GM12878 (cell line): ENCODE measurements at places on chromosomes 16 and 17.

DNA sequence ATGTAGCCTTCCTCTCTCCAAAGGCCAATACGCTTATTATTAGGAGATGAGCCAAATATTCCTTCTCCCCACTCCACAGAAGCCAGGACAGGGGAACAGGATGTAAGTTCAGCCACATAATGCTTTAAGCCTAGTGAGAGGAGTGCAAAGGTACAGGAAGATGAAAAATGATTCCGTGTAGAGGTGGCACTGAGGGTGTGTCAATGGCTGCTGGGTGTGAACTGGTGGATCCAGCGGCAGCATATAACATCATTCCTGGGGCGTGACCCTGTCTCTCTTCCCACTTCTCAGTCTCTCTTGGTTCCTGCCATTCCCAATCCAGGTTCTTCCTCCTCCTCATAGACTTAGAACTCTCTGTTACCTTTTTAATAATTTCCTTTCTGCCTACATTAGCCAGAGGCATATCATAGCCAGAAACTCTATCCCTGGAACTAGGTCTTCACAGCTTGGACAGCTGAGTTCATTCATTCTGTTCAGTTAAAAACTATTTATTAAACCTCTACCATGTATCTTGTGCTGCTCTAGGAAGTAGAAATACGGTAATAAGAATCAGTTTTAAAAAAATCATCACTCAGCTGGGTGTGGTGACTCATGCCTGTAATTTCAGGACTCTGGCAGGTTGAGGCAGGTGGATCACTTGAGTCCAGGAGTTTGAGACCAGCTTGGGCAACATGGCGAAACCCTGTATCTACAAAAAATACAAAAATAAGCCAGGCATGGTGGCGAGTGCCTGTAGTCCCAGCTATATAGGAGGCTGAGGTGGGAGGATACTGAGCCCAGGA lies 58.0 kb upstream of the FAM20A start:
- no peak for DNase-seq

DNA sequence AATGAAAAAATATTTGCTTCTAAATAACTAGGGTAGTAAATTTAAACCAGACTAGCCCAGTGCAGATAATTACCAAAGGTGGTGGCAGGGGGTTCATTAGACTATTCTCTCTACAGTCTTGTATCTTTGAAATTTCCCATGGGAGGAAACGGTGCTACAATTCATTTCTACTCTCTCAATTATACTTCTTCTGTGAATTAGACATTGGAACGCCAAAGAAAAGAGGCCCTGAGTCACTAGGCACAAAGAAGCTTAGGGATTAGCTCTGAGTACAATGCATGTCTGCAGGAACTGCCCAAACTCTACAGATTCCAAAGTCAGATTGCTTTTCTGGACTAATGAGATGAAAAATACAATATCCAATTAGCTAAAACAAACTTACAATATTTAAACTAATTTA lies 30.7 kb upstream of the ARL6IP1 start:
- no peak for DNase-seq

DNA sequence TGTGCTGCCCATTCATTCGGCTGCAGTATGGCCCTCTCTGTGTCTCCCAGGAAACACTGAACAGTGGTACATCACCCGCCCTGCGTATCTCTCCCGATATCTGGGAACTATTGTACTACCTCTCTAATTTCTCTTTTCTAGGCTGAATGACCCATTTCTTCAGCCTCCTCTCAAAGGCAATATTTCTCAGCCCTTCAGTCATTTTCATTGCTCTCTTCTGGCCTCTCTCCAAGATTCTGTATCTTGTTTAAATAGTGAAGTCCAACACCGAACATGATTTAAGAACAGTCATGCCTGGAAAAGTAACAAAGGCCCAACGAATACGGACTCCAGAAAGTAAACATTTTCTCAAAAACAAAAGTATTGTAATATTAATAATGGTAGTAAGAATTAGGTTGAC lies 220.1 kb downstream of the ZFHX3 start:
- DNase-seq, result no peak

GRCh38 chr16:20849589-20850390 lies 43.5 kb downstream of the REXO5 start:
- no peak for DNase-seq

- DNase-seq, result no peak
Measured at GRCh38 chr17:10435096-10435495, 13.3 kb upstream of the MYH8 start.

GRCh38 chr17:21029036-21029435 lies 13.8 kb downstream of the USP22 start:
- DNase-seq, result no peak

GRCh38 chr17:82127704-82128103 lies 29.7 kb upstream of the FASN start:
- DNase-seq, result no peak

DNA sequence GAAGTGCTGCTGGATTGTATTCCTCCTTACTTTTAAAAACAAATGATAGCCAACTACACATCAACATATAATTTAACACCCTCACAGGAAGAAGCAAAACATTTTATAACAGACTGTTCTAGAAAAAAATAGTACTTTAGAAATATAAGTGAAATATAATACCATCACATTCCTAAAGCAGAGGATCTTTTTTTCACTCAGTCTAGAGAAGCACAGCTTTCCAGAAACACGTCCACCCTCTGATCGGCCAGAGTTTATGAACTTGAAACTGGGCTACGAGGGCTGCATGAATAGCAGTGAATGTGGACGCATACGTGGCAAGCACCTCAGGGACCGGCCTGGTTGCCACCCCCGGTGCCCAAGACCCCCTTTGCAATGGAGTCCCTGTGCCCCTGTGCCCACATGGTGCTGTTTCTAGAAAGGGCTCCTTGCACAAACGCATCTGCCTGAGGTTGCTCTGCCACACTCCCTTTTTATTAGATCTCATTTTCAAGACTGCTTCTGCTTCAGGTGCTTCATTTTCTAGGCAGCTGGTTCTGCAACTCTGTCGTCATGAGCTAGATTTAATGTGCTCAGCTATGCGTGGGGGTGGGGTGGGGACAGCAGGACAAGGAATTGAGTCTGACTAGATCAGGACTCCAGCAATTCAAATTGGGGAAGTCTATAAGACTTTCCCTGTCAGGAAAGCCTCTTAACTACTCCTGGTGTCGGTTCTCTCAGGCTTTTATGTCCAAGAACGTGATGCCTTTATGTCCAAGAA lies 29.1 kb upstream of the ERN1 start:
- no peak for DNase-seq

DNA sequence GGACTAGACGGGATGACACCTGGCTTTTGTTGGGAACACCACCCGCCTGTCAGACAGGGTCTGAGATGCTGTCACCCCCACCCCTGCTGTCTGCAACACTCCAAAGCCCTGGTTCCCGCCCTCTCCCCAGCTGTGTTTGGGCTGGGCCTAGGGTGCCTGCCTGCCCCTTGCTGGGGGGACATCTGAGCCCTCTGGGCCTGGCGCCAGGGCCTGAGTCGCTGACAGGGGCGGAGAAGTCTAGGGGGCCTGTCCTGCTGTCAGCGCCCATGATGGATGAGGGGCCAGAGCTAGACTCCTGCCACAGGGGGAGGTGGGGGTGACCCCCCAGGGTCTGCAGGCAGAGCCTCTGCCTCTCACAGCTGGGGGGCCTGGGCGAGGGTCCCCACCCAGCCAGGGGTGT lies 7.6 kb upstream of the PKMYT1 start:
- DNase-seq, result no peak

DNA sequence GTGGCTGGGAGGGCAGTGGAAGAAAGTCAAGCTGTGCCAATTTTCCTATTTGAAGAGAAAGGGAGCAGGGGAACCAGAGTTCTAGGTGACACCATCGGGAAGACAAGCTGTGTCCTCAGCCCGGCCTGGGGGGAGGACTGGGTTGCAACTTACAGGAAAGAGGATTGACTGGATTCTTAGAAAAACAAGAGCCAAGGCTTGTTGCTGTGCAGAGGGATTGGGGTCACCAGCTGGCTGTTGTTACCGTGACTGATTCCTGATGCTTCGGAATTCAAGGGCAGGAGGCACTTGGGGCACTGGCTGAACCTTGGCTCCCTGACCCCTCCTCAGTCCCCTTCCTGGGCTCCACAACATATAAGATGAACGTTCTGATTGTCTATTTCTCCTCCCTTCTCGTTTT lies 16.8 kb upstream of the MMP2 start:
- DNase-seq, result no peak

GRCh38 chr17:75342996-75343395 lies 53.8 kb upstream of the SLC25A19 start:
- no peak for DNase-seq

DNA sequence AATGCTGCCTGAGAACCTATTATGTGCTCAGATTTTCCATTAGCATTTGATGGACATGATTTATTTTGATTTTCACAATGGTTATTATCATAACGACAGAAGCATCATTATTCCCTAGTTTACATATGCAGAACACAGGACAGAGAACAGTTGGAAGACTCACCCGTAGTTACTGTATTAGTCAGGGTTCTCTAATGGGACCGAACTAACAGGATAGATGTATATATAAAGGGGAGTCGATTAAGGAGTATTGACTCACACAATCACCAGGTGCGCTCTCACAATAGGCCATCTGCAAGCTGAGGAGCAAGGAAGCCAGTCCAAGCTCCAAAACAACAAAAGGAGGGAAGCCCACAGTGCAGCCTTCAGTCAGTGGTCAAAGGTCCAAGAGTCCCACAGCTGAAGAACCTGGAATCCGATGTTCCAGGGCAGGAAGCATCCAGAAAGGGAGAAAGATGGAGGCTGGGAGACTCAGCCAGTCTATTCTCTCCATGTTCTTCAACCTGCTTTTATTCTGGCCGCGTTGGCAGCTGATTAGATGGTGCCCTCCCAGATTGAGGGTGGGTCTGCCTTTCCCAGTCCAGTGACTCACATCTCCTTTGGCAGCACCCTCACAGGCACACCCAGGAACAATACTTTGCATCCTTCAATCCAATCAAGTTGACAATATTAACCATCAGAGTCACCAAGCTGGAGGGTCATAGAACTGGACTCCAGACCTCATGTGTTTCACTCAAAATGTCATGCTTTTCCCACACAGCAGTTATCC lies 92.7 kb upstream of the XYLT1 start:
- no peak for DNase-seq

DNA sequence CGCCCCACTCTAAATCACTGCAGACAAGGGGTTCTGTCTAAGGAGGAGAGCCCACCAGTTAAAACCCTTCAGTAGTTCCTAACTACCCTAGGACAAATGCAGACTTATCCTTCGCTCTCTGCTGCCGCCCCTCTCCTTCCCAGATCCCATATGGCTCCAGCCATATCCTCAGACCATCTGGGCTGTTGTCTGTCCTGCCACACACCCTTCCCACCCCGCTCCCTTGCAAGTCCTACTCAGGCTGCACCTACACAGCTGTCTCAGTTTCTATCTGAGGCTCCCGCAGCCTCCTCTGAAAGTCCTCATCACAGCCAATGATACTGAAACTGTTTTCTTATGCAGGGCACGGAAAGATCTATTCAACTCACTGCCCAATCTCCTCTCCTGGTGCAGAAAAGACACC lies 720 bp upstream of the BCKDK start:
- peak; percentile 54 for DNase-seq

GRCh38 chr17:78718575-78719208 lies 63.4 kb downstream of the CYTH1 start:
- no peak for DNase-seq

DNA sequence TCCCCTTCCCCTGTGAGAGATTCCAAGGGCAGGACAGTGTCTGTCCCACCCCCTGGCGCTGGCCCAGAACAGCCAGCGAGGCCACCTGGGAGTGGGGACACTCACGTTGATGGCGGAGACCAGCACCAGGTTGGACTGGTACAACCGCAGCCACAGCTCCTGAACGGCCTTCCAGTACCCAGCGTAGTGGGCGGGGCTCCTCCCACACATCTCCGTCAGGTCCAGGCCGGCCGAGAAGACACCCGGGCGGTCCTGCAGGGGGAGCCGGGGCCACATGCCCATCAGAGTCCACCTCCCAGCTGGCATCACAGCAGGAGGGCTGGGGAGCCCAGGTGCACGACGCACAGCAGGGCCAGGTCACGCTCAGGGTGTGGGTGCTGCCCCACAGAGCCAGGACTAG lies 7.1 kb downstream of the ECI1 start:
- DNase-seq, result no peak

DNA sequence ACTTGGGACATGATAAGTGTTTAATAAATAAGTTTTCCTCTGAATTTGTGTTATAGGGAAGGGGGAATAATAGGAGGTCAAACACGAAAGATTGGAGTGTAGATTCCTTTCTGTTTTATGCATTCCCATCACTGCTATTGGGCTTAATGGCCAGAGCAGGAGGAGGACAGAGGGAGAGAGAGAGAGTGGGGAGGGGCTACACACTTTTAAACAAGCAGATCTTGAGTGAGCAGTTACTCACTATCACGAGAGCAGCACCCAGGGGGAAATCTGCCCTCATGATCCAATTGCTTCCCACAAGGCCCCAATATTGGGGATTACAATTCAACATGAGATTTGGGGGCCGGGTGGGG lies 505.0 kb downstream of the GRIN2A start:
- DNase-seq, result no peak

DNA sequence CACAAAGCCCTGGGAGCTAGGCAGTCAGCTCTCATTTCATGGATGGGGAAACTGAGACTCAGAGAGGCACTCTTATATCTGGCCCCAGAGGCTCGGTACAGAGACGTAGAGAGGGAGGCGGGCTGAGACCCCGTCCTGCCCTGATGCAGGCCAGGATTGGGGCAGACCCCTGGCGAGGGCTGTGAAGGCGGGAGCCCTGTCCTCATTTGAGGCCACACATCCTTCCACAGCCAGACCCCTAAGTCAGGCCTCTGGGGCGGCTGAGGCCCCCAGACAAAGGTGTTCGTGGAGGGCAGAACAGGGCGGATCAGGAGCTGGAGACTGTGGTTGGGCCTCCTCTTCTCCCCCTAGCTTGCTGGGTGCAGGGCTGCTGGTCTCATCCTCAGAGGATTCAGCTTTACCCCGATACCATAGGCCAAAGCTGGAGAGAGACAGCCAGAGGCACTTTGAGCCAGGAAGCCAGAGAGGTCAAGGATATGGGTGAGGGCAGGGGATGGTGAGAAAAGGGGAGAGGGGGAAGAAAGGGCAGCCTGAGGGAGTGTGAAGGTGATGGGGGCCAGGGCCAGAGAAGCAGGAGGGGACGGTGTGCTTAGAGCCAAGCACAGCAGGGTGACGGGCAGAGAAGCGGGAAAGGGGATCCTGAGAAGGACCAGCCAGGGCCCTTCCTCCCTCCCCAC lies 805 bp upstream of the SCARF1 start:
- no peak for DNase-seq

DNA sequence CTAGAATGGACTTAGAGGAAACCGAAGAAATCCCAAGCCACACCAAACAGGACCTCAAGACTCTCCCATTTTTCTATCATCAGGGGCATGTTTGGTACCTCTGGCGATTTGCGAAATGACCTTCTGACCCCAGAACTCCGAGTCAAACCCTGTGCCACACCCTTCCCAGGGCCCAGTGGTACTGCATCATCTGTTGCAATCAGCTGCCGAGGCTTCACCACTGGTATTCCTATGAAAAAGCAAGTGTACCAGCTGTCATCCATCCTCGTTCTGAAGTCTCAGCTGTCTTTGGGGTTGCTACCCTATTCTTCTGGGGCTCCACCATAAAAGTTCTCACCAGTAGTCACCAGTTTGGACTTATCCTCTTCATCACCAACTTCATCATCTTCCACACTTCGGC lies 2.3 kb upstream of the RSKR start:
- no peak for DNase-seq
